ENCODE measurements at places on chromosomes 7 and 10.

DNA sequence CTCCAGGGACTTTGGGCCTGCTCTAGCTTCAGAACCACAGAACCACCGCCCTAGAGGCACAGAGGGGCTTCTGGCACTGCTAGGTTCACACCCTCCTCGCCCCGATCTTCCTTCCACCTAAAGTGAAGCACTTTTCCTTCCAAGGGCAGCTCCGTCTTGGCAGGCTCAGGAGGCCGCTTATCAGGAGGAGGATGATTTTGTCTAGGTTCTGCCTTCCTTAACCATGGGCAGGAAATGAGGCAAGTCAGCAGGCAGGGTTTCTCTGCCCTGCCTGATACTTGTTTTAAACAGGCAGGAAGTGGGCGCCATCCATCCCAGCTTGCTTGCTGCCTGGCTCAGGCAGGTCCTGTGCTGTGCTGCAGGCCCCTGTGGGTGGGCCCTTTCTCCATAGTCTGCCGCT, 8.3 kb upstream of the ATP6V0E2 start:
- no peak for DNase-seq

GRCh38 chr10:78299851-78300468, 266.3 kb downstream of the RPS24 start:
- DNase-seq: no peak

GRCh38 chr7:84822941-84823510, 363.8 kb downstream of the SEMA3D start:
- DNase-seq: no peak

GRCh38 chr7:108408296-108408991, 47.8 kb downstream of the NRCAM start:
- DNase-seq: no peak

- no peak for DNase-seq
Observed at GRCh38 chr7:151550656-151551286, 31.1 kb upstream of the RHEB start.

DNA sequence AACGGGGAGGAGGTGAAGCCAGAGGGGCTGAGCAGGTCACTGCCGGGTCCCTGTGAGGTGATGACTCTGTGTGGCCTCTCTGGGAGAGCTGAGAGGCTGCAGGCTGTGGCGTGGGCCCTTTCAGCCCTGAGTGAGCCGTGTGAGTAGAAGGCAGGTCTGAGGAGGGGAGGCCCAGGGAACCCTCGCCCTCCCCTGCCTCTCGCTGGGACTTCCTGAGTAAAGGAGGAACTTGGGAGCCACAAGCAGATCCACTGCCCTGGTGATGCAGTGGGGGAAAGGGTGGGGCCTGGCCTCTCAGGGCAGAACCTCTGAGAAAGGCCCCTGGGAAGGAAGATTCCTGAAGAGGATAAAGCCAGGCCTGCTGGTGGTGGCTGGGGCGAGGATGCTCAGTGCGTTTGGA, 22.8 kb downstream of the EEPD1 start:
- no peak for DNase-seq

DNA sequence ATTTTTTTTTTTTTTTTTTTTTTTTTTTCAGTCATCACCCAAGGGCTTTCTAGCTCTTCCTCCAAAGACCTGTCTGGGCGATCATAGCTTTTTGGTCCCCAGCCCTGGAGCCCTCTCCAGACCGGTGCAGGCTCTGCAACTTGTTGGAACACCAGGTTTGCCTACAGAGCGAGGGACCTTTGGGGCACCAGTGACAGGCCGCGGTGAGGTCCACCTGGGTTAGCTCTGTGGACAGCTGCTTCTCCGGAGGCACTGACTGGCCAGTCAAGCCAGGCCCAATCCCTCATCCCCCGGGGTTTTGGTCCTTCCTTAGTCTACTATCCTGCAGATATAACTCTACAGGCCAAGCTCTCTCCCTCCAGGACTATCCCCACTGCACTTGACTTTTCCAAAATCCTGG, 86.8 kb upstream of the SMNDC1 start:
- DNase-seq: no peak

DNA sequence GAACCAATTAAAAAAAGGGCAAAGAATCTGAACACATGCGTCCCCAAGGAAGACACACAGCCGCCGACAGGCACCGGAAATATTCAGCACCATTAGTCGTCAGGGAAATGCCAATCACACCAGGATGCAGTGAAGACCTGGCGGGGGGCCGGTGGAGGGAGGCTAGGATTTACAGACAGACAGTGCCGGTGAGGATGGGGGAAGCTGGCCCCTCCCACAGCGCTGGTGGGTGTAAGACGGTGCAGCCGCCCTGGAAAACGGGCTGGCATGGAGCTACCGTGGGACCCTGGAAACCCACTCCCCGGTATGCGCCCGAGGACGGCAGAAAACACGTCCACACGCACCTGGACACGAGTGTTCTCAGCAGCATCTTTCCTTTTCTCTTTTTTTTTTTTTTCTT, 4.8 kb upstream of the ADAP1 start:
- DNase-seq: no peak

- DNase-seq: no peak
Observed at GRCh38 chr7:11792166-11792565, 39.8 kb downstream of the THSD7A start.

DNA sequence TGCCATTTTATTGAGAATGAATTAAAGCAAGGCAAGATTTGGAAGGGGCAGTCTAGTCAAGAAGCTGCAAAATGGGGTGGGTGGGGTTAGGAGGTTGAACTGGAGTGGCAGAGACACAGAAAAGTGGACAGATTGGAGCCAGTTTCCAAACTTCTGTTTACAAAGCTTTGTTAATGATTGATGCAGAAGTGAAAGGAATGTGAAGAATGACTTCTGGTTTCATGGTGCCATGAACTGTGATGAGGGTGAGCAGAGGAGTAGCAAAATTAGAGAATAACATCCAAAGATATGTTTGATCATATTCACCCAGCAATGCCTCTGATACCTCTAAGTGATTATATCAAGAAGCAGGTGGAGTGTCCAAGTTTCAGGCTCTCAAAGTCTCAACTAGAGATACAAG, 1118.0 kb upstream of the C7orf33 start:
- no peak for DNase-seq

DNA sequence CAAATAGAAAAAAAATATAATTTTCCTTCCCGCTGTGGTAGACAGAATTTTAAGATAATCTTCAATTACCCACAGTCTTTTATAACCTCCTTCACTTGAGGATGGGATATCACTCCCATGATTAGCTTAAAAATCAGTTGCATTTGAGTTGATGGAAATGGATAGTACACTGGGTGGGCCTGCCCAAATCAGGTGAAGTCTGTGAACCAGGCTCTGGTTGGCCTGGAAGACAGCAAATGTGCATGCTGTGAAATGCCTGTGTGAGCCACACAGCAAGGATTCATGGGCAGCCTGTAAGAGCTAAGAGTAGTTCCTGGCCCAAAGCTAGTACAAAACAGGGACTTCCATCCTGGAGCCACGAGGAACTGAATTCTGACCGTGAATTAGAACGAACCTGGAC, 548.0 kb downstream of the CALN1 start:
- no peak for DNase-seq

DNA sequence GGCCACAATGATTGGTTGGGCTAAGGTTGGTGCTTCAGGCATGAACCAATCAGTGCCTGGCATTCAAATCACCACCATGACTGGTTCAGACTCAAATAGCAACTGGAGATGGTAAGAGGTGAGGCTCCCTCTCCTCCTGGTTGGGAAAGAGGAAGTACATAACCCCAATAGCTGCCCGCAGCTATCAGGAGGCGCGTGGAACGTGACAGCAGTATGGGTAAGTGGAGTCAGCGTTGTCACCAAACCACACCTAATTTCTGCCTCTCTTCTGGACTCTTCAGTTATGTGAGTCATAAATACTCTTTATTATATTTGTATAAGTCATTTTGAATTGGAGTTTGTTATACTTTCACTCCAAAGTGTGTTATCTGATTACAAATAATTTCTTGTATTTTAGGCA, 17.9 kb upstream of the ITGA8 start:
- no peak for DNase-seq

GRCh38 chr7:35285799-35286198, 31.9 kb upstream of the TBX20 start:
- no peak for DNase-seq

DNA sequence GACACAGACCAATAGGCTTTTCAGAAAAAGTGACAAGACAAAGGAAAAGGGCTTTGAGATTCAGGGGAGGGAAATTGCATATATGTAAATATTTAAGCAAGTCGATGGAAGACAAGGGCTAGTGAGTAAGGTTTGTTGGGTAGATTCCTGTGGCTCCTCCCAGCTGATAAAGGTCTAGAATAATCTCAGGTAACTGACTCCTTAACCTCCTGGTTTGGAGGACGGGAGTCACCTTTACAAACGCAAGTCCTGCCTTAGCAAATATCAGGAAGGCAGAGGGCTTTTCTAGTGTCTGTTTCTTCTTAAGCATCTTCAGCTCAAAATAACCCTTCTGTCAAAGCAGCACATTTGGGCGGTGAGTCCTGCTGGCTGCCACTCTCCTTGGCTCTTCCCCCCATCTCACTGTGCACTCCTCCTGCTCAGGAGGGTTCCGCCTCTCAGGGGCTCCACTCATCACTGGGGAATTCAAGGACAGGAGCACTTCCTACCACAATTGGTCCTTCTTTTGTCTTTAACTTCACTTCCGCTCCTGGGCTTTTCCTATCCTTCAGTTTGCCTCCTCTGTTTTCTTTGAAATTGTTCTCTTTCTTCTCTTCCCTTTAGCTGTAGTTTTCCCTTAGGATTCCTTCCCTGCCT, 496.3 kb upstream of the KLF6 start:
- DNase-seq: no peak

- DNase-seq: no peak
Observed at GRCh38 chr7:4831723-4832495, 29.9 kb downstream of the PAPOLB start.

GRCh38 chr10:118873738-118874105, 119.0 kb upstream of the CACUL1 start:
- no peak for DNase-seq

DNA sequence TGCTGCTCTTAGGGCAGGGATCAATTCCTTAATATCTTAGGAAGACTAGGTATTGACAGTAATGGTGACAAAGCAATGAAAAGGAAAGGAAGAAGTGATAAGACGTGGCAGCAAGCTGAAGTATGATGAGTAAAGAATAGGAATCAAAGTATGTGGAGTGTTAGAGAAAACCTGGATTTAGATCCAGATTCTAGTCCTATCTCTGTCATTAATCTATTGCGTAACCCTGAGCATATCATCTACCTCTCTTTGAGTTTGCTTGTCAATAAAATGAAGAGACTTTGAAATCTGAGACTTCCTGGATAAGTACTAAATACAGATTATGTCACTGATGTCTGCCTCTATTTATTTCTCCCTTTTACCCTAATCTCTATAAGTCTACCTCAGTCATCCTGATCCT, 89.2 kb downstream of the PTEN start:
- DNase-seq: no peak

- DNase-seq: no peak
Observed at GRCh38 chr10:64345856-64346255, 824.7 kb downstream of the REEP3 start.

DNA sequence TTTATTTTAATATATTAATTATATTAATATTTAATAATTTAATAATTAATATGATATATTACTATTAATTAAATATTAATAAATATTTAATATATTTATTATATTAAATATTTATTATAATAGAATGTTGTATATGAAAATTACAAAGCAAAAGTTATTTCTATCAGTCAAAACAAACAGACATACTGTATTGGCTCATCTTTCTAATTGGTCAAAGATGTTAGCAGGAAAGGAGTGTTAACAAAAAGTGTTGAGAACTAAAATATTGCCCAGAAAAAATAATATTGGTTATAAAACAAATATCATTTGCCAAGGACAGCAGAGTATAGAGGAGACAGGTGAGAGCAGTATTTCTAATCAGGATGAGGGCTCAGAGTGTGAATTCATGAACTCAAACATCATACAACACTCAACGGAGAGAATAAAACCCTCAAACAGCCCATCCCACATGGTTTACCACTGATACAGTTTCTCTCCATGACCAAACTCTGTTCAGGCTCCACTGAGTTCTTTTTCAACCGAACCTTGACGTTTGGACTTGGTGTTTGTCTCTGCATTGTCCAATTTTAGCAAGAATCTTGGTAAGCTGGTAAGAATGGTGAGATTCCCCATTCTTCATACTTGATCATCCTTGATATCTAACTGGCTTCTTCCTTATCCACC, 58.0 kb downstream of the TSPAN12 start:
- no peak for DNase-seq

DNA sequence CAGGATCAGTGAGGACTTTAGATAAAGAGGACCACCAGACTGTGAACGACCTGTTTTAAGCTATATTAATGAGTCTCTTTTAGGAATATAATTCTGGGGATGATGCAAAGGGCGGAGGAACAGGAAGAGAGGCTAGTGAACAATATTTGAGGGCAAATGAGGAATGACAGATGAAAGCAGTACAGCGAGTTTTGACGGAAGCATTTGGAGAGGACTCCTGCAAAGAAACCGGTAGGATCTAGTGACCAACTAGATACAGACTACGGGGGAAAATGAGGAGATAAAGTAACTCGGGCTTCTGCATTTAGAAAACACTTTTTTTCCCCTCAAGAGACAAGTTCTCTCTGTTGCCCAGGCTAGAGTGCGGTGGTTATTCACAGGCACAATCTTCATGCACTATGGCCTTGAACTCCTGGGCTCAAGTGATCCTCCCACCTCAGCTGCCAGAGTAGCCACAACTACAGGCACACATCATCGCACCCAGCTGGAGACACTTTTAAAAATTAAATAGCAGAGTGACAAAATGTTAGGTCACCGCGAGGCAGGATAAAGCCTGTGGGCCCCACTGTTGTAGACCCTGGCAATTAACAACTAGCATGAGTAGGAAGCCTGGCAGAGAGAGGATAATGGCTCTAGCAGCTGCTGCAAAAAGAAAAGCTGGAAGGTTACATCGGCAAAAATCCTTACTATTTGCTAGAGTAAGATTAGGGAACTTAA, 143.2 kb downstream of the SRPK2 start:
- no peak for DNase-seq

GRCh38 chr7:135792866-135793265, 44.3 kb upstream of the FAM180A start:
- no peak for DNase-seq

- DNase-seq: no peak
Observed at GRCh38 chr10:104486803-104487202, 133.2 kb downstream of the CFAP58 start.

- peak; percentile 54 for DNase-seq
Observed at GRCh38 chr7:15947754-15948153, 261.3 kb upstream of the MEOX2 start.

GRCh38 chr10:9211228-9211627, 1156.7 kb downstream of the GATA3 start:
- DNase-seq: peak; percentile 20

DNA sequence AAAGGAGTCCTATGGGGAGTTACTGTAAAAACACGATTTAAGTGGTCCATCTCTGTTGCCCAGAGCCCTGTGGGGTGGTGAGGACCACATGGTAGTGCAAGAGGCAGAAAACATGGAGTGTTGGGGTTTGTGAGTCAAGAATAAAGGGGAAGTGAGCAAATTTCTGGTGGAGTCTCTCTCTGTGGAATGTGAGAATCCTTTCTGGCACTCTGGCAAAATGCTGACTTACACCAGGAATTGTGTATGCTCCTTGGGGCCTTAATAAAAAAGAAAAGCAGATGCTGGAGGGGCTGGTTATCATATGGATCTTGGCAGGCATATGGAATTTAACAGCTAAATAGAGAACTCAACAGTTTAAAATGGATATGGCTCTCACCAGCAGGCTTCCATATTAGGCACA, 486.0 kb downstream of the TNS3 start:
- no peak for DNase-seq

GRCh38 chr7:28417321-28417940, 5.1 kb downstream of the CREB5 start:
- peak; percentile 20 for DNase-seq

- no peak for DNase-seq
Observed at GRCh38 chr7:3451701-3452100, 150.6 kb downstream of the SDK1 start.

- no peak for DNase-seq
Observed at GRCh38 chr10:42578019-42578418, 60.4 kb downstream of the ZNF33B start.

All from adipocyte (in vitro differentiated cells).